ENCODE measurements at places on chromosomes 13 and 19. TPM values are rescaled to one million over a fixed set of nuclear protein-coding genes. Genes with fewer than 3 reads are reported as not detected.
A peak's percentile ranks its signal among the peaks of the same experiment; 100 is the strongest.

ARHGAP45 gene
- total RNA-seq, result 68.4 TPM

DNA sequence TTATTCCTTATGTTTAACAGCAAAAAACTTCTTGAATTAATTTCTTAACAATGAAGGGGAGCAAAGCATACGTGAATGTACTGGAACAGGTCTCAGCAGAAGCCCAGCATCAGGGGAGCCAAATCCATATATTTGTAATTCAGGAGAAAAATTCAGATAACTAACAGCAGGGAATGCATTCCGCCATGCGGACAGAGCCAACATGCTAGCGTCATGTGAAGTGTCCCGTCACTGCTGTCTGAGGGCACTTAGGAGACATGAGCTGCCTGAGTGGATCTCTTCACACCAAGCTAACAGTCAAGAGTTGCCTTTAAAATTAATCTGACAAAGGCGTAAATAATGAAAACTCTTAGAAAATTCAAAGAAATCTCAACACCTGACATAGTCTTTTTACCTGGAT is 6.4 kb downstream of the AMER2 start:
- H3K36me3 ChIP-seq, result no peaks in the 10 kb centered on the region
- no peak overlapping the region for H3K4me3 ChIP-seq
- no peak for DNase-seq
- peaks cover 39% of the 10 kb centered on the region for H3K27me3 ChIP-seq
- no peak overlapping the region for H3K27ac ChIP-seq

DNA sequence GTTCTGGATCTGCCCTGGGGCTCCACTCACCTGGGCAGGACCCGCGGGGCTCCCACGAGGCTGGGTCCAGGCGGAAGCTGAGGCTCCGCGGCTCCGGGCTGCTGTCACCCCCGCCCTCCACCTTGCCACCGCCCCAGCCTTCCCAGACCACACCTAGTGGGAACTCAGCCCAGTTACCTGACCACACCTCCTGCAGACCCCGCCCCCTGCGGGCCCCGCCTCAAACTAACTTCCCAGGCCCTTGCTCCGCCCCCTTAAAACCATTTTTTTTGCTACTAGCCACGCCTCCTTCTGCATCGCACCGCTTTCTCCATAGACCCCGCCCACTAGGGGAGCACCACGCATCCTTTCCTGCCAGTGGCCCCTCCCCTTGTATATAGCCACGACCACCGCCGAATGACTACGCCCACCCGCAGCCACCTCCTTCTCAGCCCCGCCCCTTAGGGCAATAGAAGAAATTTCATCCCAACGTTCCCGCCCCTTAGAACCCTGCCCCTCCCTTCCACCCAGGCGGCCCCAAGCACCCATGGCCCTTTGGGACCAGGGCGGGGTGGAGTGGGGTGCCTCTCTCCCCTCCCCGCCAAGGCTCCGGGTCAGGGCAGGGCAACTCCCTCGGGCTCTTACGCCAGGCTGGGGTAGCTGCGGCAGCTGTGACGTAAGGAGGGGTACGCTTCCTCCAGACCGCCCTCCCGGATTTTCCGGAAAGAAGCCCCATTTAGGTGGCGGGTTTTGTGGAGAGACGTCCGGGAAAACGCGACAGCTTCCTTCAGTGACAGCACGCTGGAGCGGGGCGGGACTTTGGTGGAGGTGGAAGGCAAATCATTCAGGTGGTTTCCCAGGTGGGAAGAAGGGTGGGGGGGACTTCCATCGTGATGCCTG is at the start of gene SH2D3A:
TSS of gene SH2D3A (minus strand) at position 79 of the 879 bp plus-strand sequence. CDS start 3,687 bp downstream, outside the sequence.
- DNase-seq, result peak; percentile 99
- H3K27me3 ChIP-seq, result no peaks in the 10 kb centered on the region
- peak within 1 kb of the TSS; percentile 73 for H3K4me3 ChIP-seq

- H3K4me3 ChIP-seq, result no peak overlapping the region
- H3K4me1 ChIP-seq, result peaks cover 2% of the 10 kb centered on the region
- DNase-seq, result no peak
- H3K27ac ChIP-seq, result no peak overlapping the region
Measured at GRCh38 chr13:95030821-95031343, 270.4 kb downstream of the ABCC4 start.

Measured in PC-3 (cell line).